ENCODE measurements at places on chromosomes 11 and 22.

- DNase-seq, result no peak
These were observed 1543.1 kb downstream of the FAM181B start for GRCh38 chr11:81190546-81190945.

DNA sequence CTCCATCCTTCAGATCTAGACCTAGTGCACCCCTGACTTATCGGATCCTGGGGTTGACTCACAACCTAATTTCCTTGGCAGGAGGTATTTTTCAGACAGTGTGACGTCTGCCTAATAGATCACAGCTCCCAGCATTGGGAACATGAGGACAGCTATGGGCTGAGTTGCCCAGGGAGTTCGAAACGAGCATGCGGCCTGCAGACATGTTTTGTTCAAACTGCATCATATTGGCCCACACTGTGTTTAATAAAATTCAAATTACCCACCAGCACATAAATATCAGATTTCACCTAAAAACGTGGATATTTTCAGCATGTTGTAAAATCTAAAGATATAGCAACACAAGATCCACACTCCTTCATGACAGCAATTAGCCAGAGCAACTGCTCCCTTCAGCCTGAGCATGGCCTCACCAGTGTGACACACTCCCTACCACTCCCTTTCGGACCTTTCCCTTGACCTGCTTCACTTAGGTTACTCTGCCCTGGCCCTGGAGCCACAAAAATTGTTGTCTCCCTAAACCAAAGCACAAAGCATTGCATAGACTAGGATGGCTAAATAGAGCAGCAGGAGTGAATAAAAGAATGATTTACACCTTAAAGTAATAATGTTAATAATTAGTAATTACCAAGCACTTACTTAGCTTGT lies 53.6 kb upstream of the USP47 start:
- DNase-seq, result no peak

- DNase-seq, result no peak
These were observed 91.1 kb upstream of the KCNA4 start for GRCh38 chr11:30107899-30108298.

DNA sequence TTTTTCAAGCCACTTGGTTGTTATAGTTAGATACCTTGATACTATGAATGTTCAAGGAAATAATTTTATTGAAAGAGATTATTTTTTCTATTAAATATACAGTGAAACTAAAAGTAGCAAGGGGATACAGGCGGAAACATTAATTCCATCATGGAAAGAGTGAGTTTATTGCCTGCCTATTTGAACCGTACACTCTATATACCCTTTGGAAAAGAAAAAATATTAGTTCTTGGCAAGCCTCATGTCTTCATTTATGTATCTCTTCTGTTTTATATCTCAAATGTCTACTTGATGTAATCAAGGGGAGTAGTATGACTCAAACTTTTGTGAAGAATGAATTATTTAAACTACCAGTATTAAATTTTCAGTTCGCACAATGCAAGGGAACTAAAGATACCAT lies 54.0 kb downstream of the GAS2 start:
- DNase-seq, result no peak

GRCh38 chr11:130617001-130617400 lies 168.6 kb downstream of the ADAMTS15 start:
- DNase-seq, result no peak

GRCh38 chr11:111046291-111046690 lies 199.2 kb upstream of the POU2AF2 start:
- no peak for DNase-seq

GRCh38 chr11:77776455-77776854 lies 44.1 kb downstream of the RSF1 start:
- DNase-seq, result no peak

DNA sequence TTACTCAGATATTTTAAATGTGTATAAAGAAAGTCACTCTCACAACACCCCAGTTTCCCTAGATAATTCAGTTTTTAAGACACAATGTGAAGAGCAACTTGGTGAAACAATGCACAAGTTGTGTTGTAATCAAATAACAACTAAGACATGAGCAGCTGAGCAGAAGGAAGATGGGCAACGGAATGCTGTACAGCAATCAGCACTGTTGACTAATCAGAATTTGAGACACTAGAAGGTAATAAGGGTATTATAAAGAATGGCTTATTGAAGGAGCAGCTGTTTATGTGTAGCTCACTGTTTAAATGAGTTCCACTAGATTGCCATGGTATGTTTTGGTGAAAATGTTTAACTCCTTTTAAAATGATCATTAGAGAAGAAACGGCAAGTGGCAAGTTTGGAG lies 60.1 kb downstream of the SOX6 start:
- DNase-seq, result no peak

DNA sequence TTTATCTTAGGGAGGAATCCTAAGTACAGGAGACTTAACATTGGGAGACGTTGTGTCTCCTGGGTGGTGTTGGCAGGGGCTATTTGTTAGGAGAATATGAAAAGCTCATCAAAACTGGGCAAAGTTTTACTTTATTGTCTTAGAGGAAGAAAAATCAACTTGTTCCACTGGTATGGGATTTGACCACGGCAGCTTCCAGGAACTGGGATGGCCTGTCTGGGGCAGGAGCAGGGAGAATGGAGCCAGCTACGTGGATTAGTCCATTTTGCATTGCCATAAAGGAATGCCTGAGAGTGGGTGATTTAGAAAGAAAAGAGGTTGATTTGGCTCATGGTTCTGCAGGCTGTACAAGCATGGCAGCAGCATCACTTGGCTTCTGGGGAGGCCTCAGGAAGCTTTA lies 198.4 kb downstream of the ADAMTS15 start:
- DNase-seq, result no peak
